ENCODE measurements at places on chromosomes 16 and 17.

- no peak for DNase-seq
Measured at GRCh38 chr16:85601730-85602401, 11.3 kb upstream of the GSE1 start.

DNA sequence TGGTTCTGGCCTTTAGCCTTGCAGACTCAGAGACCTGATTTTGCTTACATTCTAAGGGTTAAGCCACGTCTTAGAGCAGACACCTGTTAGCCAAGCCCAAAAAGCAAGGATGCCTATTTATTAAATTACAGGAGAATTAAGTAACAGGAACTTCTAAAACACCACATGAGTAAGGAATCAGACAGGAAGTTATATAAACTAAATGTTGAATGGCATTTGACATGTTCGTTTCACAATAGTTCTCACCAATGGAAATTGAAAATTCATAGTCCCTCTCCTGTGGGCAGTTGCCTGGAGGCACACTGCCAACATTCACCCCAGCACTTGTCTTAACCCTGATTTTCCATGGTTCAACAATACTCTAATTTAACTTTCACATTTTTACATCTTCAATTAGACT lies 9.0 kb downstream of the KRTAP9-7 start:
- no peak for DNase-seq

GRCh38 chr16:56836410-56837230 lies 28.4 kb upstream of the SLC12A3 start:
- no peak for DNase-seq

GRCh38 chr16:85353013-85353412 lies 240.7 kb upstream of the CIBAR2 start:
- DNase-seq = no peak
